ENCODE measurements at places on chromosomes 5 and 9.

DNA sequence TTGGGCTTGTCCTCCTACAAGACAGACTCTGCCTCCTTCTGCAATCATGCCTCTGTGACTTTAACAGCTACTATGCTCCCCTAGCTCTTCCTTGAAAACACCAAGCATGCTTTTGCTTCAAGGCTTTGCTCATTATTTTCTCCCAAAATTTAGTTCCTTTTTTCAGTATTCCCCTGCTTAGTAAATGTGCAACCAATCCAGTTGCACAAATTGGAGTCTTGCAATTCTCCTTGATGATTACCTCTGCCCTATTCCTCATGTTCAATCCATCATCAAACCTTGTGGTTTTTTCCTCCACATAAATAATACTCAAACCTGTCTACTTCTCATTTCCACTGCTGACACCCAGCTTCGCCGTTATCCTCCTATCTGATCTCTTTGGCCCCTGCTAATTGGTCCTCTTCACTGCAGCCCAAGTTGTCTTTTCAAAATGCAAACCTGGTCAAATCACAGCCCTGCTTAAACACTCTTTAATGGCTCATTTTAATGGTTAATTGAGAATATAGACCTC, 296.3 kb downstream of the CWC27 start:
- DNase-seq, result no peak

DNA sequence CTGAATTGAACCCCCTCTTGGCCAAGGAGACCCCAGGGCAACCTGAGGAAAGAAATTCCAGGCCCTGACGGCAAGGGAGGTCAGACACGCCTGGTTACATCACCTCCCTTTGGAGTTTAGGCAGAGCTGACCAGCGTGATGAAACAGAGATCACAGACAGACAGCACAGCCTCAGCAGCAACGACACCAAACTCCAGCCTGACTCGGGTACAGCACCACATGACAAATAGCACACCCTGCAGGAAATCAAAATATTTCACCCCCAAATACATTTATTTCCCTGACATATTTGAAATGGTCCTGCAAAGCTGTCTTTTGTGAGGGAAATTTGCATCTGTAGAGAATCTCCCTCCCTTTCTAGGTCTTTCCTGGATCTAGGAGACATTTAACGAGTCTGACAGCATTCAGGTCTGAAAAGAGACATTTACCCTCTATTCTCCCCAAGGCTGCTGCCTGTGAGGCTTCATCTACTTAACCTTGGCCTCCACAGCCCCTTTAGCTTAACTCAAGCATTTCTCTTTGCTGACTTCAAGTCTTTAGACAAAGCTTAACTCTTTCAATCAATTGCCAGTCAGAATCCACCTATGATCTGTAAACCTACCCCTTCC, 2.6 kb downstream of the QSOX2 start:
- DNase-seq, result no peak

- no peak for DNase-seq
Observed at GRCh38 chr5:142845402-142845921, 75.3 kb downstream of the ARHGAP26 start.

DNA sequence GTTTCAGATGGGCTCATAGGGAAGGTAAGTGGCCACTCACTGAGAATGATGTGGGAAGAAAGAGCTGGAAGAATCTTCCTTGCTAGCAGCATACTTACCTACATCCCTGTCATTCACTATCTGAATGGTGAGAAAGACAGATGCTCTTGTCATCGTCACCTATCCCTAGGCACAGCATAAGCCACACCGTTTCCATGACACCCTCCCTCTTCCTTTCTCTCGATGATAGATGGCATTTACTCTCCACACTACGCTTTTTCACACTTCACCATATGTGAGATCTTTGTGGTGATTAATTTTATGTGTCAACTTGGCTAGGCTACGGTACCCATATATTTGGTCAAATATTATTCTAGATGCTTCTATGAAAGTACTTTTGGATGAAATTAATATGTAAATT, 44.4 kb upstream of the FER start:
- no peak for DNase-seq

DNA sequence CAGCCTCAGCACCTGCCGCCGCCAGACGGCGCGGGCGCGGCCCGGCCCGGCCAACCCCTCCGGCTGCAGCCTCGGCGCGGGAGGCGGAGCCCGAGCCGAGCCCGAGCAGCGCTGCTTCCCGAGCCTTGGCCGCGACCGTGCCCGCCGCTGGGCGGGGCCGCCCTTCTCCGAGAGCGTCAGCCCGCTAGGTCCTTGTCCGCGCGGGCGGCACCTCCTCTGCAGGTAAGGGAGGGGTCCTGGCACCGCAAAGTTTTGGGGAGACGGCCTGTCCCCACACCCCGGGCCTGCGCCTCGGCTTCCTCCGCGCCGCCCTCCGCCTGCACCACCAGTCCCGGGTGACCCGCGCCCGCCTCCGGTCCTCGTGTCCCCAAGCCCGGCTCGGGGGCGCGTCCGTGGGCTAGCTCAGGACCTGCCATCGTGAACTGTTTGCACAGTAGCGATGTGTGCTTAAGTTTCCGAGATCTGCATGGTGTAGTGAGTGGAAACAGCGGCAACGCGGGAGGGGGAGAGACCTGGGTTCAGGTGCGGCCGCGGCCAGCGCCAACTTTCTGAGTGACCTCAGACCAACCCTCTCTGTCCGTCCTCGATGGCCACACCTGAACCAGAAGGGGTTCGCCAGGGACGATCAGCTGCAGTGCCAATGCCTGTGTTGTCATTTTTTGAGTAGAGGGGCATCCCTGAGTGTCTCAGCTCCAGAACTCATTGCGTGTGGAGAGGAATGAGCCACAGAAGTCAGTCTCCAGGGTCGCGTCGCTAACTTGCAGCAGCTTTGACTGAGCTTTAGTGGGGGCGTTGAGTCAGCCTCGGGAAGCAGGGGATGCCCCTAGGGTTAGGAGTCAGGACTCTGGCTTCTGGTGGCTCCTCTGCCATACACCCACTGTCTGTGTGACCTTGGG, at the start of gene FRMPD1:
Gene FRMPD1 (plus strand): TSS at position 82 of the 896 bp plus-strand sequence. CDS start 41,688 bp downstream, outside the sequence.
- DNase-seq, result no peak

GRCh38 chr5:94113-94892, 2.3 kb downstream of the PLEKHG4B start:
- no peak for DNase-seq

DNA sequence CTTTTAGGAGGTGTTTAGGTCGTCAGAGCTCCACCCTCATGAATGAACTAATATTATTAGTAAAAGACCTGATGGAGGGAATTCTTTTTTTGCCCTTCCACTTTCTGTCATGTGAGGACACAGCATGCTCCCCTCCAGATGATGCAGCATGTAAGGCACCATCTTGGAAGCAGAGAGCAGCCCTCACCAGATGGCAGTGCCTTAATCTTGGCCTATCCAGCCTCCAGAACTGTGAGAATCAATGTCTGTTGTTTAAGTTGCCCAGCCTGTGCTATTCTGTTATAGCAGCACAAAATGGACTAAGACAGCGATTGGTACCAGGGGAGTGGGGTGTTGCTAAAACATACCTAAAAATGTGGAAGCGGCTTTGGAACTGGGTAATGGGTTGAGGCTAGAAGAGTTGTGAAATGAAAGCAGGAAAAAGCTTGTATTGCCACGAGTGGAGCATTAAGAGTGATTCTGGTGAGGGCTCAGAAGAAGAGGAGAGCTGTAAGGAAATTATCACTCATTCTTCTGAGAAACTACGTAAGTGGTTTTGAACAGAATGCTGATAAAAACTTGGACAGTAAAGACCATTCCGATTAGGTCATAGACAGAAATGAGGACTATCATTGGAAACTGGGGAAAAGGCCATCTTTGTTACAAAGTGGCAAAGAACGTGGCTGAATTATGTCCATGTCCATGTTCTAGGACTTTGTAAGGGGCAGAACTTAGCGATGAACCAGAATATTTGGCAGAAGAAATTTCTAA, 28.6 kb downstream of the PTPDC1 start:
- DNase-seq, result no peak

DNA sequence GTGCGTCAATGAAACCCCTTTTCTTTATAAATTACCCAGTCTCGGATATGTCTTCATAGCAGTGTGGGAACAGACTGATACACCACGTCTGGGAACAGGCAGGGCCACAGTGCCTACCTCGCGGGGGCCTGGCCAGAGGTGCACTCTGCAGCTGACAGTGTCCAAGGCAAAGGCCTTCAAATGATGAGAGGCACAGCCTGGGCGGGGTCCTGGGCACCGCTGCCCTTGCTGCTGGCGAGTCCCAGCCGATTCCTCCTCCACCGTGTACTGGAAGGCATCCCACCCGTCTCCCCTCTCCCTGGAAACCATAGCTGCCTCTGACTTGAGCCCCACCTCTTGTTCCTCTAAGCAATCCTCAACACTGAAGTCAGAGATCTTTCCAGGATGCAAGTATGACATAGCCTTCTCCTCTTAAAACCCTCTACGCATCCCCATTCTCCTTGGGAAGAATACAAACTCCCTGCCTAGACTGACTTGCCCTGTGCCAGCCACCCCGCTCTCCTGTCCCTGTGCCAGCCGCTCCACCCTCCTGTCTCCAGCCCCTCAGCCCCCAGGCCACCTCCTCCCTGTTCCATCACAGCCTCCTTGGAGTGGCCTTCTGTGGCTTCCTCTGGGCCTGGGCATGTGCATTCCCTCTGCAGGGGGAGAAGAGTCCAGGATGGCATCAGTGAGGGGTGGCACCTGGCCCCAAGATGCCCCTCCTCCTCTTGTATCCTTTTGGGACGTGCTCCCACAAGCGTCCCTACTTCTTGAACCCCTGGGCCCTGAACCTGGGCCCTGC, 8.1 kb upstream of the COL5A1 start:
- no peak for DNase-seq

GRCh38 chr9:135154050-135154615, 66.7 kb downstream of the OLFM1 start:
- no peak for DNase-seq

DNA sequence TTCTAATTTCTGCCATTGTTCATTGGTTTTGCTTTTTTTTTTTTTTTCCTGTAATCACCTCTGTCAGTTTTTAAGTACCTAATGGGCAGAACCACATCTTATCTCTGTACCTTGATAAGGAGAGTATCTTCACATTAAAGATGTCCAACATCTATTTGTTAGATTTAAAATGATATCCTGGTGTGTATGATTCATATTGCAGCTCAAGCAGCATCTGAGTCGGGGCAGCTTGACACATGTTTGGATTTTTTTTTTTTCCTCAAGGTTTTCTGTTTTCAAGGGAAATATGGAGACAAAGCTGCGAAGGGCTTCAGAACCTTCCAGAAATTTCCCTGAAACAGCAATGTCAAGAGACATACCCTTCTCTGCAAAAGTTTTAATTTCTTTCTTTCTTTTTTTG, 164.7 kb downstream of the DOCK2 start:
- DNase-seq, result no peak

- no peak for DNase-seq
Observed at GRCh38 chr5:66284588-66285342, 140.7 kb downstream of the SREK1 start.

- DNase-seq, result no peak
Observed at GRCh38 chr5:169797577-169797976, 160.5 kb downstream of the DOCK2 start.

- no peak for DNase-seq
Observed at GRCh38 chr5:136159457-136159856, 26.8 kb downstream of the SMAD5 start.

DNA sequence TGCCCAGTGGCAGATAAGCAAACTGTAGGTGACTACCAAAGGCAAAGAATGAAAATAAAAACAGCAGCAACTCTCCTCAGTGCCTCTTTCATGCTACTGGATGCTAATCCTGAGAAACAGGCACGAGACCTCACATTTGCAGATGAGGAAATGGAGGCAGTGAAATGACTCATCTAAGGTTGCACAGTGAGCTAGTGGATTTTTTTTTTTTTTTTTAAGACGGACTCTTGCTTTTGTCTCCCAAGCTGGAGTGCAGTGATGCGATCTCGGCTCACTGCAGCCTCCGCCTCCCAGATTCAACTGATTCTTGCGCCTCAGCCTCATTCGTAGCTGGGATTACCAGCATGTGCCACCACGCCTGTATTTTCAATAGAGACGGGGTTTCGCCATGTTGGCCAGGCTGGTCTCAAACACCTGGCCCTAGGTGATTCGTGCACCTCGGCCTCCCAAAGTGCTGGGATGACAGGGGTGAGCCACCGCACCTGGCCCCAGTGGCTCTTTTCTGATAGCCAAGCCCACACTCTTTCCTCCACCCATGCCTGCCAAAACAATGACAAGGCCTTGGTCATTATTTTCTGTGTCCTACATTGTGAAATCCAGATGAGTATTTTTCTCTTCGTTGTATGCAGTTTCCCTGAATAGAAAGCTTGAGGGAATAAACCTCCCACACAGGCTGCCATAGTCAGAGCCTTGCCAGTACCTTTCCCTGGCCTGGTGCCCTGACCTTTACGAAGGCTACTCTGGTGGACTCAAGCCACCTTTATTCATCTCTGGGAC, 19.2 kb downstream of the DOCK2 start:
- no peak for DNase-seq
